Stimulated activated CD8-positive, alpha-beta memory T cell treated with anti-CD3 and anti-CD28 coated beads, Interleukin-2, amount 100 ng/mL, for 1 hour (primary cell): ENCODE measurements at places on chromosomes 16 and 17.

GRCh38 chr17:68892658-68893057, 62.5 kb downstream of the ABCA8 start:
- DNase-seq: no peak

GRCh38 chr16:31133046-31133501, 2.5 kb downstream of the PRSS8 start:
- DNase-seq: no peak

DNA sequence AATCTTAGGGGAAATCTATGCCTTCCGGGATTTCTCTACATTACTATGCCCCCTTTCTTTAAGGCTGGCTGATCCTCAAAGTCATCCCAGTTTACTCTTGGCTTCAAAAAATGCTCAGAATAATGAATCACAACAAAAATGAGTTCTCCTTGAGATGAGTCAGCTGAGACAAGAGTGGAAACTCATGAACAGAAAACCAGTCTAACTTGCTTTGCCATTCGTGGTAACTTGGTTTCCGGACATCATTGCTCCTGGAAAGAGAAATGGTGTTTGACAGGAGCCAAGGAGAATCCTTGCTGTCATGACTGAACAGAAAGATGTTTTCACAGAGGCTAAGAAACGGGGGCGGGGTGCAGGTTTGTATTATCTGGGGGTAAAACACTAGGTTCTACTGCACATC, 435.6 kb upstream of the DYNLRB2 start:
- no peak for DNase-seq

DNA sequence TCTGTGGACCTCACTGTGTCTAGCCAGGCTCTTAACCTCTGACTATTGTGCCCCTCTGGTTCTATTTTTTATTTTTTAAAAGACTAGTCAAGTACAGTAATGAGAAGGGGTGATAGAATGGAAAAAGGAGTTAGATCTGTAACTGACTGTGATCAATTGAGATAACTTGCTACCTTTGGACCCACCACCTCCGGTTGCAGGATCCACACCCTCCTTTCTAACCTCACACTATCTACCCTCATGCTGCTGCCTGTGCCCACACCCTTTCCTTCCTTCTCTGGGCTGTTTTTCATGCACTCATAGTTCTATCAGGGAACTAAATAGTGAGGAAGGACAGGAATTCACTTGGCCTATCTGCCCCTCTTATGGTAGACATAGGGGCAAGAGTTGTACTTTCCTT, 172.3 kb downstream of the KATNIP start:
- DNase-seq: no peak

- DNase-seq: no peak
Observed at GRCh38 chr16:81238296-81239011, at the start of gene BCO1. Gene BCO1 (plus strand): TSS chr16:81238689. CDS start chr16:81238909, 220 bp downstream.

DNA sequence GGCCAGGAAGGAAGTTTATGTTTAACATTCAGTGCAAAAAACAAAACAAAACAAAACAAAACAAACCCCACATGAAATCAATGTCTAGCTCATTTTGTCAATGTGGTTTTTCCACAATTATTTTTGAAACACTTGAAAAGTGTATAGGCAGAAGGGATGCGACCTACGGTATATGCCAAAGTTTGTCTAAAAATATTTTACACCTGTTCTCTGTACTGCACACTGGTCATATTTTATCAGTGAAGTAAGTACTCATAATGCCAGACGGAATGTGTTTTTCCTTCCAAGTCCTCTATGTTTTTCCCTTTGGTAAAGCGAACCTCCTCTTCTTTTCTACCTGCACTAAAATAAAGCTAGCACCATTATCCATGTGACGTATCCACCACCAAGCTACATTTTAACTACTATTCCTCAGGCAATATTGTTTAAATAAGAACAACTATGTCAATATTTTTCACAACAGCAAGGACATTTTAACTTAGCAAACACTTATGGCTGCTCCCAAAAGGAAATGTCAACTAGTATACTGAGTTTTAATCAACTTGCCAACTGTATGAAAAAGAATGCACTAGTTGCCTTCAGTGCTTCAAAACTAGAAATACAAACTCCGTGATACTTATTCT, 10.3 kb downstream of the TOB1 start:
- no peak for DNase-seq
